ENCODE measurements at places on chromosomes 5 and 9.

DNA sequence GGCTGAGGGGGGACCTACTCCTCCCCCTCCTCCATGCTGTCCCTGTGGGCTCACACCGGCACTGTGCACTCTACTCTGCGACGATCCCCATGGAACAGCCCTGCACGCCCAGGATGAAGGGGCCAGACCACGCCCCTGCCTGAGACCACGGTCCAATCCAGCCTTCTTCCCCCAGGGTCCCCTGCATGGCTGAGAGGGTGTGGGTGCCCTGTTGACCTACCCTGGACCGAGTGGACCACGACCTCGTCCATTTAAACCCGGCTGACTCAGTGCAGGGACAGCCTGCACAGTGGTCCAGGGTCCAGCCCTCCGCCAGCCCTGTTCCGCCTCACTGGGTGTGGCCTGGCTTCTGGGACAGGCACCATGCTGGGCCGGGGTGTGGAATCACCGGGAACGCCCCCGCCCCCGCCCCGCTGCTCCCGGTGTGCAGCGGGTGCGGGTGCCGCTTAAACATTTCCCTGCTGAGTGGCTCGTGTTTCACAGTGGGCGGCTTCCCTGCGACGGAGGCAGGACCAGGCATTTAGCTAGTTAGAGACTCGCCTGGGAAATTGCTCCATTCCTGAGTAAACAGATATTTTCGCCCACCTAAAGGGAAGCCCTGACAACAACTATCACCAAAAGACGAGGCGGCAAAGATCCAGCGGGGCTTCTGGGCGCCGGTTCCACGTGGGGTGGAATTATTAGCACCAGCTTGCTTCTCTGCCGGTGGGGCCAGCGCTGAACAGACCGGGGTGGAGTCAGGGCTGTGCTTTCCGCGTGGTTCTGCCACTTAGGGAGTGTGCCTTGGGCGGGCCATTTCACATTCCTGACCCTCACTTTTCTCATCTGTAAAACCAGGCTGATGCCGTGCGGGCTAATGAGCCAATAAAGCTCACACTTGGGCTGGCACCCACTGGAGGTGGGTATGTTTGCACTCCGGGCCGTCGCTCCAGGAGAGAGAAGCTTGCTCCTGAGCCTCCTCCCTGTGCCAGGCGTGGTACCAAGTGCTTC lies 22.6 kb downstream of the DBH start:
- DNase-seq, result no peak

- no peak for DNase-seq
Measured at GRCh38 chr5:38099205-38100168, 158.9 kb upstream of the EGFLAM start.

DNA sequence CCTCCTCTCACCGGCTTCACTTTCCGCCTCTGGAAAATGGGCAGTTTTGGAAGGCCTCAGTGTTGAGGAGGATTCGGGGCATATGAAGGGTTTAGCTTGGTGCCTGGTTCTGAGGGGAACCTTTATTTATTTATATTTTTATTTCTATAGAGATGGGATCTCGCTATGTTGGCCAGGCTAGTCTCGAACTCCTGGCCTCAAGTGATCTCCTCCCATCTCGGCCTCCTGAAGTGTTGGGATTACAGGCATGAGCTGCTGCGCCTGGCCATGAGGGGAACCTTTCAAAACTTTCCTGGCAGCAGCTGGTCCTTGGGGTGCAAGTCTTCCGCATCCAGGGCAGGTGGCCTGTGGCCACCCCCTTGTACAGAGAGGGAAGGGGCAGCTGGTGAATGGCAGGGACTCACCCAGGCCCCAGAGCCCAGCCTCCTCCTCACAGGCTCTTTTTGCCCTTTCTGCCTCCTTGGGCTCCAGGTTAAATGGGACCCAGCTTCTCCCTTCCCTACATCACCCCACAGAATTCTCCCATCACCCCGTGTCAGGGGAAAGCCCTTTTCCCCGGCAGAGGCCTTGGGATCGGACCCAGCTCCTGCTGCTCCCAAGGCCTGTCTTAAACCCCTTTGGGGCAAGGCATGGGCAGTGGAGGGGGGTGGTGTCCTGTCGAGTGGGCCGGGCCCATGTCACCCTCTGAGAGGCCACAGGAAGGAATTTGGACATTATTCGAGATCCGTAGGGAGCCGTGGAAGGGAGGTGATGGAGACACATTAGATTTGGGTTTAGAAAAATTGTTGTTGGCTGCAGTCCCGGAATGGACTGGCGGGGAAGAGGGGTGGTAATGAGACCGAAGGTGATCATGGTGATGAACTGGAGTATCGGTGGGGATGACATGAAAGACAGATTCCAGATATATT lies 5.9 kb downstream of the NCS1 start:
- no peak for DNase-seq

DNA sequence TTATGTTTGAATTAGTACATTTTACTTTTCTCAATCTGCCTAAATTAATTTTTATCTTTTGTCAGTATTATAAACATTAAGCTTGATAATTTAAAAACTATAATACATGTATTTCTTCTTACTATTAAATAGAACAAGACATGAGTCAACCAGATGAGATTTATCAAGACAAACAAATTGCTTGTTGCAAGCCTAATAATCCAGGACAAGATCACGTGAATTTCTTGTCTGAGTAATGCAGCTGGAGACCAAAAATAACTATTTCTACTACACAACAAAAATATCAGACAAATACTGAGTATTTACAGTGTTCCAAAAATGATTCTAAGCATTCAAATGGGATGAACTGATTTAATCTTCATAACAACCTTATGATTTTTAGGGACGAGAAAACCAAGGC lies 339.1 kb upstream of the PRR16 start:
- DNase-seq, result no peak

GRCh38 chr9:132486706-132487350 lies 76.8 kb downstream of the CFAP77 start:
- DNase-seq, result no peak

- DNase-seq, result no peak
Measured at GRCh38 chr9:70392189-70392588, 22.3 kb downstream of the KLF9 start.

- no peak for DNase-seq
Measured at GRCh38 chr9:104858271-104858670, 69.7 kb downstream of the ABCA1 start.

GRCh38 chr5:12354686-12355085 lies 450.4 kb upstream of the CTNND2 start:
- DNase-seq, result no peak

- DNase-seq, result no peak
Measured at GRCh38 chr9:97475059-97475458, 26.4 kb upstream of the TMOD1 start.

DNA sequence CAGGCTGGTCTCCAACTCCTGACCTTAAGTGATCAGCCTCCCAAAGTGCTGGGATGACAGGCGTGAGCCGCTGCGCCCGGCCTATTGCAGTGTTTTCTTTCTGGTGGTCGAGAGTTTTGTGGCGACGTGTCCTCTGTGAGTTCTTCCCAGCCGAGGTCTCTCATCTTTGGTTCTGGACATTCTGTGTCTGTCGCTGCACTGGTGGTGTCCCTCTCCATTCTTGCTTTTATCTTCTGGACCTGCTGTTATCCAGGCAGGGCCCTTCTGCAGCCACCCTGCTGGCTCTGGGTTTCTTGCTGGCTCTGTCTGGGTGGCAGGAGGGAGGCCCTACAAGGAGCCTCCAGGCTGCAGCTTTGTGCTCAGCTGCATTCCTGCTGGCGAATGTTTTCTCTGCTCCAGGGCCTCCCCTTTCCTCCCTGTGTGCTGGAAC lies 49.1 kb upstream of the EXOC3 start:
- no peak for DNase-seq

- no peak for DNase-seq
Measured at GRCh38 chr5:132090107-132090506, 16.5 kb downstream of the CSF2 start.

DNA sequence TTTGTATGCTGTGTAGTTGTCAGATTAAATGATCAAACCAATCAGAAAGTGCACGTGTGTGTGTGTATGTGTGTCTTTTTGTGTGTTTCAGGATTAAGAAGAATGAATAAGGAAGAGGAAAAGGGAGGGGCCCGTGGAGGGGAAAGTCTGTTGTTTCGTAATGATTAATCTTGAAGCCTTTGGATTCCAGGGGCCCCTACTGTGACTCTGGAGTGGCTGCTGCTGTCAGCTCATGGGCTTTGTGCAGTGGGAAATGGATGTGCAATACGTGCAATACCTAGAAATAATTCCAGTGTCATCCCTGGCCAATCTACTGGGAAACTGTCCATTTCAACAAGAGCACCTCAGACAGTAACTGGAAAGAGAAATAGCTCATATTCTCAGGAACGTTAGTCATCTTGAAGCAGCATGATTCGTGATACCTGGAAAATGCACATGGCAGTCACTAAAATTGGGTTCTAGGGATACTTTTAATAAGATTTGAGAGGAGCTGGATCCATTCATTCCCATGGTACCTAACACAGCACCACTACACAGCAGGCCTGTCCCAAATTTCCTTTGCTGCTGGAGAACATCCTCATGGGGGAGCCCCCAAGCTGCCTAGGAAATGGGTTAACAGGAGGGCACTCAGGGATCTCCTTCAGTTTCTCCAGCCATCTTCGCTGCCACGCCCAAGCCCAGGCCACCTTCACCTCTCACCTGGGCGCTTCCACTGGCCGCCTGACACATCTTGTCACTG lies 186.3 kb downstream of the NR3C1 start:
- DNase-seq, result no peak

GRCh38 chr5:176676361-176676824 lies 29.1 kb downstream of the TSPAN17 start:
- no peak for DNase-seq

GRCh38 chr5:115671939-115672338 lies 46.1 kb upstream of the TMED7 start:
- no peak for DNase-seq

GRCh38 chr9:120927269-120928014 lies 846 bp upstream of the TRAF1 start:
- no peak for DNase-seq

DNA sequence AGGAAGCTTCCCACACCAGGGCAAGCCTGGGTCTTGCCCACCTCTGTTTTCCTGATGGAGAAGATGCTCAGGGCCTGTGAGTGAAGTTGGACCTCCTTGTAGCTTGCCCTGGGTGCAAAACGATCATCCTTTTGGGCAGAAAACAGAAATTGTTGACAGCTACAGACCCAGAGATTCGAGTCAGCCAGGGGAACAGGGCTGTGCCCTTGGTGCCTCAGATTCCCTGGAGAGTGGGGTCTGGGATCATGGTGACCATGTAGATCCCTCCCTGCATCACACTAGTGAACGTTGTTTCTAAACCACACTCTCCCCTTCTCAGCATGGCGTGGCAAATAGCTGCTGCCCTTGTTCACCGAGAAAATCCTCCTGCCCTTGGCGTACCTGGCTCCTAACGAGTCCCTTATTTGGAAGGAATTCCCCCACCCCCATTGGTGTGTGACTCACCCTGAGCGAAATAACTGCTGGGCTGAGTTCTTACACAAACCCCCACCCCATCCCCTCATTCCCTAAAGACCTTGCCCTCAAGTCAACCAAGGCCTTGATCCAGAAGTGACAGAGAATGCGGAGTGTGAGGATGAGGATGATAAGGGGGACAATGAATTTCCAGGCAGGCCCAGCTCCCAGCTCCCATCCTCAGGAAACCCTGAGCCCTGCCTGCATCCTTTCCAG lies 1.1 kb upstream of the DCANP1 start:
- no peak for DNase-seq

- no peak for DNase-seq
Measured at GRCh38 chr5:83496626-83497025, 25.1 kb downstream of the VCAN start.

DNA sequence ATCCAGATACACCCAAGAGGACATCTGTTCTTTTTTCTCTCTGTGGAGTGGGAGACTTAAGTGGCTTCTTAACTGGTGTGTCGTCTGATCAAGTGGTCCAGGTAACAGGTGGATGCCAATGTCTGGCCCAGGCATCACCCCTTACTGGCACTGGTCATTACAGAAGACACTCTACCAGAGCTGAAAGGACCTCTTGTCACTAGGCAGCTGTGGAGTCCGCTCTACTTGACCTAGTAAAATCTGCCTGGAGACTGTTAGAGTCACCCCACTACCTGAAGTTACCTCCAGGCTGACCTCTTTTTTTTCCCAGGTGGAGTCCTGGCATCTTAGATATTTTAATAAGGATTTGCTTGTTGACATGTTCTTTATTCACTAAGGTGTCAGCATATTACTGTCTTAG lies 22.5 kb downstream of the FXN start:
- DNase-seq, result no peak

DNA sequence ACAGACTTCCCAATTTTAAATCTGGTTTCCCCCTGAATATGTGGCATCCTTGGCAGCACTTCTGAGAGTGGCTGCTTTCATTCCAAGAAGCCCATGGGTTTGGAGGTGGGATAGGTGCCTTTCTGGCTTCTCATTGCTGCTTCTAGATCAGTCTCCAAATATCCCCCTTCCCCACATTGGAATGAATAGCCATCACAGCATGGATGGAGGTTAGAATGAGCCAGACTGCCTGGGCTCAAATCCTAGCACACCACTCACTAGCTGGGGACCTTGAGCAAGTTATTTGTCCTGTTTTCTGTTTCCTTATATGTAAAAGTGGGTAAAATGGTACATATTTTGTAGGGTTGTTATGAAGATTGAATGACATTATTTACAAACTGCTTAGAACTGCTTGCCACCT lies 13.8 kb upstream of the IL13 start:
- no peak for DNase-seq

DNA sequence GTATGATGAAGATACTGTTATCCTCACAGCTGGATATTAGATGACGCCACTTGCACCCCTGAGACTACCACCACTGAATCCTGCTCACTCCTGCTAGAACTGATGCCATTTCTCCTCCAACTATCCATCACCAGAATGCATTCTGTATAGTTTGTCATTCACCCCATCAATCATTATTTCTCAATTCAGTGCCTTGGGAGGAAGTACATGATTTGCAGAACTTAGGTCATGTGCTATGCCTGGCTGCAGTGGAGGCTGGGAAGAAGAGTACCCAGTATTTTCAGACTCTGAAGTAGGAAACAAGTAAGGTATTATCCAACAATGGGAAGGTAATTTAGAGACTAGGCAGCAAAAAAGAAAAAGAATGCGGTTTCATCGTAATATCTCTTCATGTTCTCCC lies 26.2 kb upstream of the HSD17B4 start:
- DNase-seq, result no peak

- DNase-seq, result no peak
Measured at GRCh38 chr5:172707285-172708182, 63.5 kb downstream of the DUSP1 start.

GRCh38 chr5:25005431-25005830 lies 360.7 kb upstream of the CDH10 start:
- no peak for DNase-seq

GRCh38 chr9:16768816-16769215 lies 101.7 kb downstream of the BNC2 start:
- peak; percentile 58 for DNase-seq

GRCh38 chr5:138096997-138097828 lies 13.4 kb downstream of the WNT8A start:
- DNase-seq, result no peak

DNA sequence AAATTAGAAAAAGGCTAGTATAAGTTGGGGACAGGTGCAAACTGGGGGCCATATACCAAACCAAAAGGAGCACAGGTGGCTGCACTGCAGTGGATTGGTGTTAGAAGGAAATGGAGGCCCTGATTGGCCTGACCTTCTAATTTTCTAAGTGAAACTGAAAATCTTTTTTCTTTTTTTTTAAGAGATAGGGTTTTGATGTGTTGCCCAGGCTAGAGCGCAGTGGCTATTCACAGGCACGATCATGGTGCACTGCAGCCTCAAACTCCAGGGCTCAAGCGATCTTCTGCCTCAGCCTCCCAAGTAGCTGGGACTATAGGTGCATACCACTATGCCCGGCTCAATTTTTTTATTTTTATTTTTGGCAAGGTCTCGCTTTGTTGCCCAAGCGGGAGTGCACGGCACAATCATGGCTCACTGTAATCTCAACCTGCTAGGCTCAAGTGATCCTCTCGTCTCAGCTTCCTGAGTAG lies 9.8 kb upstream of the CCDC69 start:
- DNase-seq, result no peak

GRCh38 chr9:85729882-85730281 lies 11.9 kb downstream of the AGTPBP1 start:
- no peak for DNase-seq

All from iPS DF 6.9 (cell line).